ENCODE measurements at places on chromosomes 3 and 15. TPM values are rescaled to one million over a fixed set of nuclear protein-coding genes. Genes with fewer than 3 reads are reported as not detected.

The KLHL25 gene
- 2.5 TPM for total RNA-seq

The STRA6 gene
- total RNA-seq, result not detected

The ISLR2 gene
- total RNA-seq, result not detected

The RAP2B gene
- total RNA-seq, result 21.2 TPM

The GOLGA8M gene
- total RNA-seq, result 1.2 TPM

The SNTN gene
- total RNA-seq, result not detected

The GPR62 gene
- total RNA-seq, result not detected

The GXYLT2 gene
- total RNA-seq, result 56.9 TPM

The MOBP gene
- total RNA-seq, result not detected

The TRIP4 gene
- 11.6 TPM for total RNA-seq

The C3orf22 gene
- not detected for total RNA-seq

The HHLA2 gene
- not detected for total RNA-seq

The TM6SF1 gene
- 1.7 TPM for total RNA-seq

The MYEF2 gene
- not detected for total RNA-seq

The CAMK1 gene
- total RNA-seq, result 34.8 TPM

The ULK3 gene
- total RNA-seq, result 15.6 TPM

The LRRC31 gene
- total RNA-seq, result not detected

The TIGIT gene
- not detected for total RNA-seq

The CYP1A2 gene
- not detected for total RNA-seq

The TLR9 gene
- not detected for total RNA-seq

The AADAC gene
- total RNA-seq, result 9.0 TPM

The HDC gene
- not detected for total RNA-seq

The COLQ gene
- total RNA-seq, result 1.6 TPM

The SLC26A6 gene
- 17.7 TPM for total RNA-seq

The MRAS gene
- 26.8 TPM for total RNA-seq

The TCTA gene
- 26.6 TPM for total RNA-seq

The GOLGA6A gene
- not detected for total RNA-seq

All from cardiac ventricle fibroblast (primary cell).